ENCODE measurements at places on chromosomes 16 and 17.

- DNase-seq: no peak
Measured at GRCh38 chr16:73231944-73232554, 184.1 kb upstream of the ZFHX3 start.

GRCh38 chr17:43216762-43217613 is 5.3 kb downstream of the TMEM106A start:
- DNase-seq: peak; percentile 22

DNA sequence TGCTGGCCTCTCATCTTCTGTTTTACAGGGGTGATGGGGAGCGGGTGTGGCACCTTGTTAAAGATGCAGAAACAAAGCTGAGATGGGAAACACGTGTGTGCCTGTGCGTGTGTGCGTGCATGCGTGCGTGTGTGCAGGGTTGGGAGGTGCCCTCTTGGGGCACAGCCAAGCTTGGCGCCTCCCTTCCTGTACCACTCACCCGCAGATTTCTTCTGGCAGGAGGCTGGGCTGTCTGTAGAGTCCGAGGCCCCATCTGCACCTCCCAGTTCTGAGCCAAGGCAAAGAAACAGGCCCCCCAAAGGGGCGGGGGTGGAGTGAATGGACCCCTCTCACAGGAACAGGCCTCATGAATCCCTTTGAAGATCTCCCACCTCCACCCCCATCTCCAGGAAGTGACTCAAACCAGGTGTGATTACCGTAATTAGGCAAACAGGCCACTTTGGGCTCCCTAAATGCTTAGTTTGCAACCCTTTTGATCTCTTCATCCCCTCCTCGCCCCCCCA is 20.9 kb downstream of the TNS4 start:
- DNase-seq: no peak

DNA sequence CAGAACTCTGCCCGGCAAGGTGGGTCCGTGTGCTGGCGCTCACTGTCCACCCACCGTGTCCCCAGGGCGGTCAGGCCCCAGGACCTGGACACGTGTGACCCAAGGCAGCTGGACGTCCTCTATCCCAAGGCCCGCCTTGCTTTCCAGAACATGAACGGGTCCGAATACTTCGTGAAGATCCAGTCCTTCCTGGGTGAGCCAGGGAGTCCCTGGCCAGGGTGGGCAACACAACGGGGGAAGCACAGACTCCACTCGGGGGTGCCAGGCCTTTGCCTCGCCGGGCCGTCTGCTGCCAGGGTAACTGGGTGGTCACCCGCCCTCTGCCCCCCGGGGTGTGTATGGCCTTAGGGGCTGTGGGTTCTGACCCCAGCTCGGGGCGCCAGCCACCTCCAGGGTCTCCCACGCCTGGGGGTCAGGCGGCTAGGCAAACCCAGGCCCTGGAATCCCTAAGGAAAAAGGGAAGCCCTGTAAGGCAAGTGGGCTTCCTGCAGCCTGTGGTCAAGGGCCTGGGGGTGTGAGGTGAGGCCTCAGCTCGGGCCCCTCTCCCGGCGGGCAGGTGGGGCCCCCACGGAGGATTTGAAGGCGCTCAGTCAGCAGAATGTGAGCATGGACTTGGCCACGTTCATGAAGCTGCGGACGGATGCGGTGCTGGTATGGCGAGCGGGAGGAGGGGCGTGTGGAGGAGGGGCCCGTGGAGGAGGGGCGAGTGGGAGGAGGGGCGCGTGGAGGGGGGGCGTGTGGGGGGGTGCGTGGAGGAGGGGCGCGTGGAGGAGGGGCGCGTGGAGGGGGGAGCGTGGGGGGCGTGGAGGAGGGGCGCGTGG is 6.5 kb downstream of the MSLN start:
- no peak for DNase-seq

- peak; percentile 76 for DNase-seq
Measured at GRCh38 chr17:15180121-15180561, 85.0 kb downstream of the PMP22 start.

Data from GM23338 (cell line).